ENCODE measurements at places on chromosomes 11 and 22. TPM values are rescaled to one million over a fixed set of nuclear protein-coding genes. Genes with fewer than 3 reads are reported as not detected.

The BACE1-AS gene
- total RNA-seq = 2.1 TPM

The SCARF2 gene
- total RNA-seq = 1.1 TPM

The MMP7 gene
- total RNA-seq = 22.1 TPM

The H19 gene
- total RNA-seq = 10.4 TPM

The HSPB2 gene
- total RNA-seq = not detected

The SLC22A8 gene
- not detected for total RNA-seq

The CARD18 gene
- not detected for total RNA-seq

The GAS2 gene
- total RNA-seq = 1.3 TPM

The CLMP gene
- 23.7 TPM for total RNA-seq

The RGL4 gene
- not detected for total RNA-seq

The C22orf31 gene
- total RNA-seq = not detected

The TBX10 gene
- total RNA-seq = not detected

The KCNJ4 gene
- 0.35 TPM for total RNA-seq

The SMTNL1 gene
- total RNA-seq = not detected

The PNPLA5 gene
- total RNA-seq = not detected

The ETS1 gene
- total RNA-seq = 32.3 TPM

The GSTT2 gene
- not detected for total RNA-seq

The SYNGR1 gene
- 14.1 TPM for total RNA-seq

The ISX gene
- total RNA-seq = not detected

The TBX1 gene
- 5.0 TPM for total RNA-seq

The RASSF7 gene
- 49.5 TPM for total RNA-seq

The IL18BP gene
- total RNA-seq = 4.4 TPM

The OR4D9 gene
- not detected for total RNA-seq

The PACSIN3 gene
- total RNA-seq = 23.2 TPM

The AKIP1 gene
- 38.1 TPM for total RNA-seq

The SOX6 gene
- total RNA-seq = not detected

The APOL5 gene
- not detected for total RNA-seq

The GAB4 gene
- not detected for total RNA-seq

The ALDH3B2 gene
- total RNA-seq = not detected

The MRE11 gene
- total RNA-seq = 12.1 TPM

The VSIG10L2 gene
- not detected for total RNA-seq

The EFCAB6 gene
- total RNA-seq = 0.91 TPM

The OR5P2 gene
- total RNA-seq = not detected

The FREY1 gene
- total RNA-seq = not detected

The ANGPTL5 gene
- 0.10 TPM for total RNA-seq

The PNPLA3 gene
- 1.5 TPM for total RNA-seq

The FGF4 gene
- not detected for total RNA-seq

The WNT7B gene
- 68.5 TPM for total RNA-seq

The CASP5 gene
- not detected for total RNA-seq

The KRTAP5-11 gene
- not detected for total RNA-seq

The CDON gene
- total RNA-seq = 1.7 TPM

The ELFN2 gene
- 6.8 TPM for total RNA-seq

The GPHA2 gene
- not detected for total RNA-seq

The MUC6 gene
- total RNA-seq = 0.01 TPM

The ESRRA gene
- total RNA-seq = 60.9 TPM

The PANX2 gene
- 6.5 TPM for total RNA-seq

The SEPTIN5 gene
- total RNA-seq = 6.7 TPM

The TMEM41B gene
- total RNA-seq = 19.4 TPM

The CCDC116 gene
- total RNA-seq = 0.06 TPM

The NXPE1 gene
- total RNA-seq = not detected

The OR10D3 gene
- total RNA-seq = not detected

The KRTAP5-1 gene
- not detected for total RNA-seq

Data from A549 treated with Mapracorat at 1 μM for 4 hours (cell line).